ENCODE measurements at places on chromosomes 1 and 21. TPM values are rescaled to one million over a fixed set of nuclear protein-coding genes. Genes with fewer than 3 reads are reported as not detected.
A peak's percentile ranks its signal among the peaks of the same experiment; 100 is the strongest.

The TRIM67 gene
- total RNA-seq = not detected

The GOLT1A gene
- total RNA-seq = not detected

The NVL gene
- total RNA-seq = 40.2 TPM

The TBX15 gene
- total RNA-seq = not detected

The SYDE2 gene
- 1.3 TPM for total RNA-seq

The ZSWIM5 gene
- total RNA-seq = 0.10 TPM

The PKLR gene
- total RNA-seq = not detected

The SYF2 gene
- total RNA-seq = 65.6 TPM

GRCh38 chr1:165351863-165352441 lies 4.6 kb downstream of the LMX1A start:
- no peak for DNase-seq

DNA sequence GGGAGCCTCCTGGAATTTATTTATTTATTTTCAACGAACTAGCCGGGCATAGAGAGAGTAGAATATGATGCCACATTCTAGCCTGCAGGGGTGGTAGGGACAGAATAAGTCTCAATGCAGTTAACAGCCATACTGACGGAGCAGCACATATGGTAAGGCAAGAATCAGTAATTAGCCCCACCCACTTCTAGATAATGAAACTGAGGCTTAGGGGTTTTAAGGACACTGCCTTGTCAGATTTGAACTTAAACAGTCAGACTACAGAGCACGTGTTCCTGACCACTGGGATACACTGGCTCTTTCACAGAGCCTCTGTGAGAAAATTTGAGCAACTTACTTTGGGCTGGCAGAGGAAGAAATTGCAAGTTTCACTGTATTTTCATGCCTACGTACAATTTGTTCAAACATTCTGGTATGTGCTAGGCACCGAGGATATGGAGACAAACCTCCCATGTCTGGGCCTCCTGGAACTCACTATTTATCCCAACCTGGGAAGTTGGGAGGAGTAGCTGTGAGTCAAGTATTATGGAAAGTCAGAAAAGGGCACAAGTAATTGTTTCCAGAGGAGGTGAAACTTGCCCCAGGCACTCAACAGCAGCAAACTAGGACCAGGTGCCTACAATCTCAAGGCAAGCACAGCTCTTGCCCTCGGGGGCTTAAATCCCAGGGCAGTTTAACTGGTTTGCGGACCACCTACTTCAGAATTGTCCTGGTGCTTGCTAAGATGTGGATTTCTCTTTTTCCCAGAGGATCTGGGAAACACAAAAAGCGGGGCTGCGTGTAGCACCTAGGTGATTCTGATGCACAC lies 1.6 kb upstream of the CLIC4 start:
- no peak for DNase-seq

GRCh38 chr21:37032293-37032692 lies 25.8 kb downstream of the RIPPLY3 start:
- no peak for DNase-seq

DNA sequence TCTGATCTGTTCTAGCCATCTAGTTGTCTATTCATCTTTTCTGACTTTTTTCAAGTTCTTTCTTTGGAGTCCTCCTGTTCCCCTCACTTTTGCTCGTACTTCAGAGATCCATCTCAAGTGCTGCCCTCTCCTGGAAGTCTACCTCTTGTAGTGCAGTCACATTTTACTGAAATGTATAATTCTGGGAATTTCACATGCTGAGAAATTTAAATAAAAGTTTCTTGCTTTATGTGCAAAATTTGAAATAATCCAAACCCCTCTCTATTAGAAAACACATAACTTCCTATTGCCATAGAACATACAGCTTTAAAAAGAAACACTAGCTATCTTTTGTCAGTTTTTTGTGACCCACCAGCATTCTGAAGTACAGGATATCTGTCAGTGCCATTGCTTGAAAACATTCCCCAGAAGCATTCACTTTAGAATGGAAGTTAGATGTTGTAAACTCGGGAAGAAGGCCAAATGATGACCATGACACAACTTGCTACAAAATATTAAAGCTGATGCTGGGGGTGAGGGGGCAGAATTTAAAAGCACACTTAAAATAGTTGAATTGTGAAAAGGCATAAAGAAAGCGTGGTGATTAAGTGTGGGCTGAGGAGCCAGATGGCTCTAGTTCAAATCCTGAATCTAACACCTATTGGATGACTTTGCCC lies 22.0 kb downstream of the RLF start:
- DNase-seq = peak; percentile 22

DNA sequence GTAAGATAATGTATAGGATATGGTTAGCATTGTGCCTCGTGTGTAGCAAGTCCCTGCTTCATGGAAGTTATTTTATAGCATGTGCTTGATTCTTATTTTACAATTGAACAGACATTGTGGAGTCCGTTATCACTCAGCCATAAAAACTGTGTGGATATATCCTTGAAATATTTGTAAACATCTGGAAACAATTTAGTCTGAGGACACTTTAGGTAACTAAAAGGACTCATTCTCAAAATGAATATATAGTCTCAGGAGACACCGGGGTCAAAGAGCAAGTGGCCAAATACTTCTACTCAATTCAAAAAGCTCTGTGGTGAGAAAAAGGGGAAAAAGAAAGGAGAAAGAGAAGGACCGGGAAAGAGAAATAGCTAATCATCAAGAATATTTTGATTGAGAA lies 23.7 kb downstream of the PRRX1 start:
- no peak for DNase-seq

DNA sequence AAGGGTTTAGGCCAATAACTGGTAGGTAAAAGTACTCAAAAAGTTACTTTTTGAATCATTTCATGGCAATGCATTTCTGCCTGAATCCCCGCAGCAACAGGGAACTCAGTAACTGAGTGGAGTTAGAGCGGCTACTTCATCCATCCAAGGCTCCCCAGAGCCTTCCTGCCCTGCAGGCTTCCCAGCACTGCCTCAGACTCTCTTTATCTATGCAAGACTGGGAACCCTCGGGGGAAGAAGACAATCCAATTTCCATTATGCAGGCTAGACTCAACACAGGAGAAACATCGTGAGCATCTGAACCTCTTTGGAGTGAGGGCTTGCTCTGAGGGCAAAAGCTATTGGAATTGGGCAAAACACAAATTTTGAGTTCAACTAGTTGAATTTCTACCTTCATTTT lies 23.1 kb downstream of the ZMYND12 start:
- DNase-seq = no peak

GRCh38 chr1:67084765-67085318 lies 30.9 kb upstream of the SLC35D1 start:
- DNase-seq = no peak

DNA sequence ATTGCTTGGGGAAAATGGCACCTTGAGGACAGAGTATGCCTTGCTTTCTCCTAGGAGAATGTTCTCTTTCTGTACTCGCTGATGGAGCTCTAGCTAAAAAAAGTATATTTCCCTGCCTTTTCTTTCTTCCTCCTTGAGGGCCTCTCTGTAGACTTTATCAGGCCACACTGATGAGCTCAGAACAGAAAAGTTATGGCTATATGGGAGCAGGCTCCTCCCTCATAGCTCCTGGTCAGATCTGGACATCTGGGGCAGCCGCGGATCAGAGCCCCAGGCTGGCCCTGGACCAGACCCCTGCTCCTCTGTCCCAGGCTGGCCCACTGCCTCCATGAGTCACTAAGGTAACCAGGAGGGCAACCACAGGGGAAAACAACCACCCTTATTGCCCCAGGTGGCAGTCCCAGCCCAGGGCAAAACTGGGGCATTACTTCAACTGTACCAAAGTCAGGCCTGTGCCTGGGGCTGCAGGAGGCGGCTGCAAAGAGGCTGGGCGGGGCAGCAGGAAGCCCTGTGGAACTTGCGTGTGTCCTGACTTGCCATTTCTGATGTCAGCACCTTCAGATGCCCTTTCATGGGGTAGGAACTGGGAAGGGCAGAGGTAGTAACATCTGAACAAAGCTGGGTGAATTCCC lies 26.3 kb upstream of the ZNF648 start:
- DNase-seq = no peak

DNA sequence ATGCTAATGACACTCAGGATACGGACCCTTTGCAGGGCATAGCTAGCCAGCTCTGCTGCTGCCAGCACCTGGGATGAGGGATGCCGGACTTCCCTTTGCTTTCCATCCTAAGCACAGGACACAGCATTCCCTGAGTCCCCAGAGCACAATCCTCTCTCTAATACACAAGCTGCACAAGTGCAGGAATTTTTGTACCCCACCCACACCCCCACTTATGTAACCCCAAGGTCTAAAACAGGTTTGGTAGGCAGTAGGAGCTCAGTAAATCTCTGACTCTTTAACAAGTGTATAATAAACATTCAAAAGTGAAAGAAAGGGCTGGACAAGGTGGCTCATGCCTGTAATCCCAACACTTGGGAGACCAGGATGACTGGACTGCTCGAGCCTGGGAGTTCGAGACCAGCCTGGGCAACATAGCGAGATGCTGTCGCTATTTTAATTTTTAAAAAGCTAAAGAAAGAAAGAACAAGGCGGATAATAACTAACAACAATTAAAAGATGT lies 42.2 kb upstream of the IGSF3 start:
- DNase-seq = no peak

- DNase-seq = no peak
These were observed 116.4 kb upstream of the IPO9 start for GRCh38 chr1:201712387-201713085.

DNA sequence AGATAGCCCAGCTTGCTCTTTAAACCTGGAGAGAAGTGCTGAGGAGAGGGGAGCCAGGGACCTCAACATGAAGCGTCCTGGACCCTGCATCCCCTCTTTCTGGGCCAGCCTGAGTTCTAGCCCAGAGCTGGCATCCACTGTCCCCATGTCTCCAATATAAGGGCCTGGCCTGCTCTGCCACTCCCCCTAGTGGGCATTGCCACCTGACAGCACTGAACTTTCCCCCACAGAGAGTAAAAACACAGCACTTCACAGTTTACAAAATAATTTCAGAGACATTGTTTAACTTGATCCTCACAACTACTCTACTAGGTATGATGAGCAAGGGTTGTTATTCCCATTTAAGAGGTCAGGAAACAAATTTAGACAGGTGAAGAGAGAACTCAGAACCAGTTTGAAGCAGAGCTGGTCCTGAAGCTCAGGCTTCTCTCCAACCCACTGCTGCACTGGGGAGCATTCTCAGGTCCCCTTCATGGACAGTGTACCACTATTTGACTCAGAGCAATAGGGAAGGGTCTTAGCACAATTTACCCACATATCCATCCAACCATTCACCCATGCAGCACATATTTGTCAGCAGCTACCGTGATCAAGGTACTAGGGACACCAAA lies 151.2 kb downstream of the DMRTA2 start:
- no peak for DNase-seq

DNA sequence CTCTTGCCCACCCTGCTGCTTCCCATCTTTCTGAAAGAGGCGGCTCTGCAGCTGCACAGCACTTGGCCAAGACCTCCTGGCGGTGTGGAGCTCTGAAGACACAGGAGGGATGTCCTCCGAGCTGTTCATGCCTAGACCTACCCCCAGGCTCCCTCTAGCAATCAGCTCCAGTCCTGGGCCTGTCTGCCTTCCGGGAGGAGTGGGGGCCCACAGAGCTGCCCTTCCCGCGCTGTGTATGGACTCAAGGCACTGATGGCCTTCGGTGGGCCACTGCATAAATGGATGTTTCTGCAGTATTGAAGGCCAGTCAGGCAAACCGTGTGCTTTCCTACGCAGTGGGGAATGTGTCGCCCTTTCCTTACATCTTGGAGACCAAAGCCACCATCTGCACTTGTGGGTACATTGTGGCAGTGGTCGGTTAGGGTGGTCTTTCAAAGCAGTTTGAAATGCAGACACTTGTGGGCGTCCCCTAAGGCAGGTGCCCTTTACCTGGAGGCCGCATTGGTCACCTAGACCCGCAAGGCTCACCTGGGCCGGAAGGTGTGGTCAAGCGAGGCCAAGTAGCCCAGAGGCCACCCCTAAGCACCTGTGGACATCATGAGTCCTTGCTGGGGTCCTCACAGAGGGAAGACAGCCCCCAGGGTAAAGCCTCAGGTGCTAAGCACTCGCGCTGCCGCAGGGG lies 912 bp upstream of the PKNOX1 start:
- DNase-seq = peak; percentile 12

DNA sequence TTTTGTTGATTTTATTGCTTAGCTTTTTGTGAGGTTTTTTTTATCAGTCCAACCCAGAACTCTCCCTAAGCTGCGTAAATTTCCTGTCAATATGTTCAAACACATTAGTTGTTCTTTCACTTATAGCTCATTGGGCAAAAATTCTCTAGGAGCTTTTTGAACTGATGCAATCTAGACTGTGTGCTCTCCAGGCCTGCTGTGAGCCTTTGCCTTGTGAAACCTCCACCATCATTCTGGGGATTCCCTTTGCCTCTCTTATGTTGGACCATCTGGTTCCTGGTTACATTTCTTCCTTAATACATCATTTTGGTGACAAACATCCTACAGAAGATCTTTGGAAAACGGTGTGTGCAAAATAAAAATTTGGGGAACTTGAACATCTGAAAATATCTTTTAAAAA lies 247.2 kb downstream of the LRRC7 start:
- no peak for DNase-seq

DNA sequence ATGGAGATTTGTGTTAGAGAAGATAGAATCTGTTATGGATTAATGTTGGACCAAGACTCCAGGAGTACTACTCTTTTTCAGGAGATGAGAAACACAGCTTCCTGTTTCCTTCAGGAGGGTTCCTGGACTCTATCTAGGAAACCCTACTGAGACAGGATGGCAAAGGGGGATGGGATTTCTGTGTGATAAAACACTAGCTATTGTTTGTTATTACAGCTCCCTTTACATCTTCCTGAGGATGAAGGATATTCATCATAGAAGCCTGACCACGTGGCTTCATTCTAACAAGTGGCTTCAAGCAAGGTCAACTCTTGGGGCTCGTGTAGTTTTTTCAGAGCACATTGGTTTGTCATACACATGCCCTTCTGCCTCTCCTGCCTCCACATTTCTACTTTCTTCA lies 33.3 kb downstream of the RGL1 start:
- no peak for DNase-seq

DNA sequence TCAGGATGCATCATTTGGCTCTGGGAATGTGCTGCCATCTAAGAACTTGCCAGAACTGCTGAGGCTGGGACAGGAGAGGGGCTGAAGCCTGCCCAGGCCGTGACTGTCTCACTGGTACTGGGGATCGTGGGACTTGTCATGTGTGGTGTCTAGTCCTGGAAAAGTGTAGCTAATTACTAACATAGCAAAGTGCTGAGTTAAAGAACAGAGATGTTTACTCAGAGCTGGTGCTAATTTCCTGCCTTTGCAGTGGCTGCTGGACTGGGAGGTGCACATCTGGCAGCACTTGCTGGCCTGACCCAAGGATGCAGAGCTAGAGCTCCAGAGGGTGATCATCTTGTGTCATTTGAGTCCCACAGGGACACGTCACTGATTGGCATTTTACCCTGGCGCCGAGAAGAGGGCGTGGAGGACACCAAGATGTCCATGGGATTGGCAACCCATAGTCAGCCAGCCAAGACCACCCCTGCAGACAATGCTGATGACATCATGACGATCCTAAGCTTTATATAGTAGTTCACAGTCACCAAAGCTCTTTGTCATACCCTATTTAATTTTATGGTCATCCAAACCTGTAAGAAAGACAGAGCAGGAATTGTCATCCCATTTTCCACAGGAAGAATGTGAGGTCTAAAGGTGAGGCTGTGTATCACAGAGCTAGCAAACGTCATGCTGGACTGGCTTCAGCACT lies 110.1 kb upstream of the SLC44A3 start:
- DNase-seq = no peak

- no peak for DNase-seq
These were observed 91.6 kb upstream of the COL6A1 start for GRCh38 chr21:45889961-45890360.

- no peak for DNase-seq
These were observed 69.9 kb upstream of the MARK1 start for GRCh38 chr1:220457957-220458609.

Measured in CD4-positive, CD25-positive, alpha-beta regulatory T cell (primary cell).